ENCODE measurements at places on chromosomes 3 and 15. TPM values are rescaled to one million over a fixed set of nuclear protein-coding genes. Genes with fewer than 3 reads are reported as not detected.

The QTRT2 gene
- total RNA-seq = 25.5 TPM

The ACTR8 gene
- 25.6 TPM for total RNA-seq

The CDHR4 gene
- total RNA-seq = 7.8 TPM

The ANKDD1A gene
- 5.0 TPM for total RNA-seq

The RNF7 gene
- 85.0 TPM for total RNA-seq

The UBR1 gene
- 25.9 TPM for total RNA-seq

The FAM107A gene
- 4.2 TPM for total RNA-seq

The MASP1 gene
- 8.3 TPM for total RNA-seq

DNA sequence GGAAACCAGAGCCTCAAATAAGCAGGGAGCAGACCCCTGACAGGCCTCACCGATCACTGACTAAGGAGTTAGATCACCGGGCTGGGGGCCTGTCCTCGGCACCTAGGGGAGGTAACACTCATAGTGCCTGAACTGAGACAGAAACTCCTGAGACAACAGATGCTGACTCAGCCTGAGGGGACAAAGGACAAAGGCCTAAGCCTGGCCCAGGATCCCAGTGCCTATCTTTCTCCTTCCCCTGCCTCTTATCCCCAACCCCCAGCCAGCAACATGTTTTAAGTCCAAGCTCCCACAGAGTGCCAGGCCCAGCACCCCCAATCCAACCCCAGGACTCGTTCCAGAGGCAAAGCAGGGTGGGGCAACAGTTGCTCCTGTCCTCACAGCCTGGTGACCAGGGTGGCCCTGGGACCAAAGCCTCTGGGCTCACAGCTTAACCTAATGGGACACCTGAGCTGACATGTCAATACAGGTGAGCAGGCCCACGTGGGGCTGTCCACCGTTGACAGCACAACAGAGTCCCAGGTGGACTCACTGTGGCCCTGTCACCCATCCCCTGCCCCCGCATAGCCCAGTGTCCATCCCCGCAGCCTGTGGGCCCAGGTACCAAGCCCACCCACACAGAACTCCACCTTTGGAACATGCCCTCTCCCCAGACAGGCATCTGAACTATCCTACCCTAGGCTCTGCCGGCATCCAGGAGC is 37.4 kb downstream of the ADCY5 start:
- no peaks in the 10 kb centered on the region for H3K36me3 ChIP-seq
- H3K27ac ChIP-seq = no peak overlapping the region
- DNase-seq = no peak
- no peak overlapping the region for H3K4me3 ChIP-seq

GRCh38 chr3:147921051-147921450 is 511.9 kb downstream of the ZIC1 start:
- H3K4me3 ChIP-seq = no peak overlapping the region
- H3K27ac ChIP-seq = no peak overlapping the region
- H3K36me3 ChIP-seq = no peaks in the 10 kb centered on the region
- no peaks in the 10 kb centered on the region for H3K4me1 ChIP-seq

DNA sequence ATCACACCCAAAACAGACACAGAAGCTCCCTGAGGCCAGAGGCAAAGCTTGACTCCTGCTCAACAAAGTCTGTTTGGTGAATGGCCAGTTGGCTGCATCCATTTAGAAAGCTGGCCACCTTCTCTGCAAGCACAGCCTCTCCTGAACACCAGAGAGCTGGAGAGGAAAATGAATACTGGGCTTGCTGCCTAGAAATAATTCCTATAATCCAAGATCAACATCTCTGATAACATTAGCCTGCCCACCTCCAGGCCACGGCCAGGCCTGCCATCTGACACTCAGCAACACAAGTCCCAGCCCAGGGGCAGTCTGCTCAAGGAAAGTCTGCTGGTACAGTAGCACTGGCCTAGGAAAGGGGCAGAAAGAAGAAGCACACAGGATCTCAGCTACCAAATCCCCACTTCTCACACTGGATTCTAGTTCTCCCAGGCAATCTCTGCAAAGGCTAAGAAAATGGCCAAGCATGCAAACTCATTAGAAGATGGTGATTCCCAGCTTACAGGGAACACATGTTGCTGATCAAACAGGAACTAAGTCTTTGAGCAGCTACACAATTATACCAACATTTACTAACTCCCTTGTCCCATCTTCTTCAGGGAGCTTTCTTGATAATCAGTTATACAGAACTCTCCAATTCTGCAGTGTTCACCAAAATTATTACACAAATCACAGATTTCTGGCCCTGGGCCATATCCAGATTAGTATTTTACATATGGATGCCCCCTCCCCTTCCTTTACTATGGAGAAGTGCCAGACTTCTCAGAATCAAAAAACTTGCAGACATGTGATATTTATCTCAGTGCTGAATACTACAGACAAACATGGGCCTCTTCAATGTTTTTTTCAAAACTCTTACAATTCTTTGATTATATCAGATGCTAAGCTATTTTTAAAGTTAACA is 9.9 kb downstream of the TBC1D2B start:
- H3K4me3 ChIP-seq = no peak overlapping the region
- H3K27ac ChIP-seq = peak overlapping the region; percentile 71
- H3K27me3 ChIP-seq = no peaks in the 10 kb centered on the region
- peaks cover 76% of the 10 kb centered on the region for H3K4me1 ChIP-seq

GRCh38 chr15:77877869-77878577 is 199.5 kb downstream of the TBC1D2B start:
- no peak overlapping the region for H3K4me3 ChIP-seq
- H3K27me3 ChIP-seq = no peaks in the 10 kb centered on the region
- H3K27ac ChIP-seq = no peak overlapping the region
- DNase-seq = no peak
- no peaks in the 10 kb centered on the region for H3K36me3 ChIP-seq
- no peaks in the 10 kb centered on the region for H3K4me1 ChIP-seq

DNA sequence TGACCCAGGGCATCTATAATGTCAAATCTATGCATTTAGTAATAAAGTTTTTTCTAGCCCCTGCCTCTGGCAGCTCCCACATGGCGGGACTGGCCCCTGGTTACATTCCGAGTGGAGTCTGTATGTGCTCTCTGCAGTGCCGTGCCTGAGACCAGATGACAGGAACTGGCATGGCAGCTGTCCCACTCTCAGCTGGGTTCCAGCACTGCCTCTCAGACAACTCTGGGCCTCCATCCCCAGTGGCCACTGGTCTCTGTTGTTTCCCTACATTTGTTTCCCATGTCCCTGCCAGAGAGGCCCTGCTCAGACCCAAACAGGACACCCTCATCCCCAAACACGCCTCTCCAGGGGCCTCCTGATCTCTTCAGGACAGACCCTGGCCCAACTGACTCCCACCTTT is 109.3 kb downstream of the OCA2 start:
- H3K4me3 ChIP-seq = no peak overlapping the region
- H3K4me1 ChIP-seq = no peaks in the 10 kb centered on the region
- H3K27ac ChIP-seq = no peak overlapping the region

GRCh38 chr15:88805031-88805780 is 2.0 kb downstream of the ACAN start:
- no peak for DNase-seq
- H3K4me3 ChIP-seq = no peak overlapping the region
- peaks cover 6% of the 10 kb centered on the region for H3K27me3 ChIP-seq
- no peak overlapping the region for H3K27ac ChIP-seq

DNA sequence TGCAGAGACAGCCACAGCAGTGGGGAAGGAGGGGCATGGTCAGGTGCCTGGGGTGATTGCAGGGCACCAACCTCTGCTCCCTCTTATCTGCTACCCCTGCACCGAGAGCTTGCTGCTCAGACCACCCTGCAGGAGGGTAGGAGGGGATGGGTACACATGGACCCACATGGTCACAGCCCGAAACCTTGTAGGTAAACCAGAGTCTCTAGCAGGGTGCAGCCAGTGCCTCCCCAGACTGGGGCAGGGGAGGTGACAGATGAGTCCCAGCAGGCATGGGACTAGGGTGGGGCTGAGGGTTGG is 49.2 kb downstream of the FAH start:
- H3K36me3 ChIP-seq = no peaks in the 10 kb centered on the region
- DNase-seq = no peak
- no peak overlapping the region for H3K27ac ChIP-seq

GRCh38 chr15:34812369-34812768 is 17.0 kb upstream of the ACTC1 start:
- H3K27me3 ChIP-seq = no peaks in the 10 kb centered on the region
- H3K4me3 ChIP-seq = no peak overlapping the region
- no peak overlapping the region for H3K27ac ChIP-seq
- H3K36me3 ChIP-seq = no peaks in the 10 kb centered on the region
- no peak for DNase-seq

DNA sequence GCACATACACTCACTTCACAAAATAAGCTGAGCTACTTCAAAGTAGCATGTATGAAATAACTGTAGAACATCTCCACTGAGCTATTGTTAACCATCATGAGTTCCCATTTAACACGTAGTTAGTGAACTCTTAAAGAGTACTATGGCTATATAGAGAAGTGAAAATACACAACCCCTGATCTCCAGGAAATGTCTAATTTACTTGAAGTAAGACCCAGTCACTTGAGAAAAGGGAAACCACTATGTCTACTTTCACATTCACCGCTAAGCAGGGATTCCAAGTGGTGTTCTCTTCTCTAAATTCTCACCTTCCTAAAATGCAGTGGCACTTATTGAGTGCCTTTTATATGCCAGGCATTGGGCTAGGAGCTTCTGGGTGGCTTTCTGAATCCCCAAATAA is 35.0 kb upstream of the COLQ start:
- H3K4me3 ChIP-seq = no peak overlapping the region
- H3K4me1 ChIP-seq = no peaks in the 10 kb centered on the region
- H3K27ac ChIP-seq = no peak overlapping the region
- peaks cover 4% of the 10 kb centered on the region for H3K36me3 ChIP-seq

DNA sequence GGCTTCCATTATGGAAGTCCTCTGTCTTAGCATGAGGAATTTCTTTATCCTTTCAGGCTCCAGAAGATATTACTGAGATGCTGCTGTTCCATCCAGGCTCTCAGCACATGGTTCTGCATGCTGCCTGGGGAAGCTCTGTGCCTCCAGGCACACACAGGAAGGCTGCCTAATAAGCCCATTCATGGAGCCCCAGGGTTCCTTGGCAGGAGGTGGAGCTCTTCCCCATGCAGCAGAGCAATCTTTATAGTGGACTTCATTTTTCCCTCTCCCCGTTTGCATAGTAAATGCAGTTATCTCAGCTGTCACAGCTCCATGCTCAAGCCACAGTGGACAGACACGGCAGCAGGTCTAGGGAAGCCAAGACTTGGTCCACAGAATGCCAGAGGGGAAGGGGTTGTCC is 57.6 kb downstream of the BOC start:
- DNase-seq = no peak
- H3K4me3 ChIP-seq = no peak overlapping the region
- no peaks in the 10 kb centered on the region for H3K27me3 ChIP-seq
- H3K27ac ChIP-seq = no peak overlapping the region
- H3K4me1 ChIP-seq = peaks cover 14% of the 10 kb centered on the region
- no peaks in the 10 kb centered on the region for H3K36me3 ChIP-seq

DNA sequence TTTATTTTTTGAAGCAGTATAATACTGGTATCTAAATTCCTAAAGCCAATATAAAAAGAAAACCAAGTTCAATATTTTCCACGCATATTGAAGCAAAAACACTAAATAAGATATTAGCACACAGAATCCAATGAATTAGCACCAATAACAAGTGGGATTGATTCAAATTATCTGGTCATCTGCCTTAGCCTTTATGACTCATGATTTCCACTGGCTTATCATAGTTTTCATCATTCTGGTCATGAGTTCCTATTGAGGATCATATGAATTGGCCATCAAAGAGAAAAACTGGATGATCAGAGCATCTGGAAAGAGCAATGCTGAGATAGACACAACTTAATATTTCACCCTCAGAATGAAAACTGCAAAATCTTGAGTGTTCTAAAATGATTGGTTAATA is 809.9 kb downstream of the MCTP2 start:
- no peaks in the 10 kb centered on the region for H3K36me3 ChIP-seq
- H3K27ac ChIP-seq = no peak overlapping the region
- no peaks in the 10 kb centered on the region for H3K27me3 ChIP-seq

- DNase-seq = no peak
- no peaks in the 10 kb centered on the region for H3K4me1 ChIP-seq
- H3K27me3 ChIP-seq = no peaks in the 10 kb centered on the region
- no peak overlapping the region for H3K4me3 ChIP-seq
- peaks cover 23% of the 10 kb centered on the region for H3K36me3 ChIP-seq
These were observed 79.6 kb downstream of the PGPEP1L start for GRCh38 chr15:98927996-98928395.

- no peak overlapping the region for H3K4me3 ChIP-seq
- H3K4me1 ChIP-seq = peaks cover 2% of the 10 kb centered on the region
These were observed 35.6 kb downstream of the LRRFIP2 start for GRCh38 chr3:37138816-37139215.

DNA sequence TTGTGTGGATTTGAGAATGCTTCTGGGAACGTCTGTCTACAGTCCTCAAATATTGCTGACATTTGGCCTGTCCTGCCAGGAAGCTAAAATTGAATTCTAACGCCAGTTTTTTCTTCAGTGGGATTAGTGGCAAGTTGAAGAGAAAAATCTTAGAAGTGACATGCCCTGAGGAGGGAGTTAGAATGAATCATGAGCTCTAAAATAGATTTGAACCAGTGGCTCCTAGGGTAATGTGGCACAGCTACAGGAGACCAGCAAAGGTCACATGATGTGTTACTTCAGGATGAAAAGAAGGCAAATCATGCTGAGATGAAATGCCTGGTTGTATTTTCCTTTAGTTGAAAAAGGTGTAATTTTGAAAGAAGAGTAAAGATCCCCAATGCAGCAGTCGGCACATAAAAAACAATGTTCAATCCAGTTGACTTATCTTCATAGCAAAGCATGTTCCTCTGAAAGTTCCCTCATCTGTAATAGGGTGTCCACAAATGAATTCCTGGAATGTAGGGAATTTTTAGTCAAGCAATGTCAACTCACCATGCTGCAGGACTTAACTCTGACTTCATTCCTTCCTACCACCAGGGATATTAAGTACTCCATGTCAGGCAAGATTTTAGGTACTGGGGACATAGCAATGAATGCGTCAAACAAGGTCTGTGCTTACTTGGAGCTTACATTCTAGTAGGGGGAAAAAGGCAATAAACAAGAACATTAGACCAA is 171.6 kb downstream of the CADPS start:
- no peaks in the 10 kb centered on the region for H3K4me1 ChIP-seq
- H3K27ac ChIP-seq = no peak overlapping the region
- H3K36me3 ChIP-seq = no peaks in the 10 kb centered on the region
- no peak overlapping the region for H3K4me3 ChIP-seq
- DNase-seq = no peak
- H3K27me3 ChIP-seq = no peaks in the 10 kb centered on the region

- no peak overlapping the region for H3K4me3 ChIP-seq
- no peak overlapping the region for H3K27ac ChIP-seq
- H3K4me1 ChIP-seq = no peaks in the 10 kb centered on the region
- no peaks in the 10 kb centered on the region for H3K27me3 ChIP-seq
- H3K36me3 ChIP-seq = no peaks in the 10 kb centered on the region
- no peak for DNase-seq
These were observed 303.3 kb upstream of the ATP10A start for GRCh38 chr15:26166429-26166828.

- H3K4me1 ChIP-seq = no peaks in the 10 kb centered on the region
- H3K27me3 ChIP-seq = no peaks in the 10 kb centered on the region
- no peaks in the 10 kb centered on the region for H3K36me3 ChIP-seq
These were observed 16.2 kb upstream of the ITGA11 start for GRCh38 chr15:68447976-68448755.

- H3K4me1 ChIP-seq = peaks cover 52% of the 10 kb centered on the region
- H3K27me3 ChIP-seq = no peaks in the 10 kb centered on the region
- peak overlapping the region; percentile 71 for H3K27ac ChIP-seq
- H3K36me3 ChIP-seq = peaks cover 15% of the 10 kb centered on the region
- no peak overlapping the region for H3K4me3 ChIP-seq
These were observed 84.9 kb downstream of the TBC1D2B start for GRCh38 chr15:77992356-77993222.
